ENCODE measurements at places on chromosomes 12 and 14.

DNA sequence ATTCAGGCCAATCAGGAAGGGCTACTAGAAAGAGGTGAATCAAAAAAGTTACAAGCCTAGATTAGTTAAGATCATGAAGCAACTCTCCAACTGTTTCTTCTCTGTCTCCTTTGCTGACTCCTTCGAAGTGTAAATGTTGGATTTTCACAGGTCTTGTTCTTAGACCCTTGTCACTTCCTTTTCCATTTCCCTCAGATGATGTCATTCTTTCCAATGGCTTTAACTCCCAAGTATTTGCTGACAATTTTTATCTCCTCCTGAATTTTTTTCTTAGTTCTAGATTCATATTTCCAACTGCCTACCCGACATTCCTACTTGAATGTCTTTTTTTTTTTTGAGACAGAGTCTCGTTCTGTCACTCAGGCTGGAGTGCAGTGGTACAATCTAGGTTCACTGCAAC, 10.8 kb downstream of the GAS2L3 start:
- DNase-seq, result no peak

DNA sequence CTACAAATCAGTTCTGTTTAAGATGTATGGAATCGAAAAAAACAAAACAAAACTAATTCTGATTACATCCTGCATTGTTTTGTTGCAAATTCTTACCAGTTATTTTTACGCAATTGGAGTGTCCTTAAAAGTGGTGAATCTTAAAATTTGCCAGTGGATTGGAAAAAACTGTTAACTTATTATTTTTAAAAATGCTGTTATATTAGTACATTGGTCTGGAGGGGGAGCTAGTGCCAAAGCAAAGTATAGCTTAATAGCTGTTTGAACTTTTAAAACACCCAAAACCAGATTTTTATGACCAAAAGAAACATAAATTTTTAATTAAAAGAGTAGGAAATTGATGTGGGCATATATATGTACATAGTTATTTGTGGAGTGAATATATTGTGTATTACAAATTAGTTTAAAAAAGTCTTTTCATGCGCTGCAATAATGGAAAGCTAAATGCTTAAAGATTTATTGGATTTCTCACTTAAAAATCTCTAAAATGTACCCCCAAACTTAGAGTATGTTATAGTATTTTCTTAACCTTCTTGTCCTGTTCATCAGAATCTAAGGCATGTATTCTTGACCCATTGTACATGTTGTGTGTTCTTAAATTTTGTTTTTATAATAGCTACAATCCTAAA, 2.5 kb downstream of the FUT8 start:
- DNase-seq, result peak; percentile 40

- no peak for DNase-seq
Observed at GRCh38 chr12:24596768-24597388, 352.0 kb downstream of the BCAT1 start.

- DNase-seq, result no peak
Observed at GRCh38 chr14:75831952-75832351, 149.8 kb downstream of the TGFB3 start.

DNA sequence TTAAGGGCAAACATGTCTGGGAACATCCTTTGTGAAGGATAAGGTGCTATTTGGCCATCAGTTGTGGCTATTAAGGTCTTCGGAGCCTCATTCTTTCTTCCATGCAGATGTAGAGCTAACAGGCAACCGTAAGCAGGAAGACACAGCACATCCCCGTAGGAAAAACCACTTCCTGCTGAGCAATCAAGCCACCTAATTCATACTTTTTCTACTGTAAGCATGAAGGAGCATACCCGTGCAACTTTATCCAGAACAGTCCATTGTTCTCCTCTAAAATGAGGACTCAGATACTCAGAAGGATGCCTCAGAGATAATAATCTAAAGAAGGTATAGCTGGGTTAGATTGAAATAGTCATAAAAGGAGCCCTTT, 232.0 kb downstream of the PPM1H start:
- DNase-seq, result no peak

- no peak for DNase-seq
Observed at GRCh38 chr12:54561164-54561563, 11.8 kb downstream of the PDE1B start.

DNA sequence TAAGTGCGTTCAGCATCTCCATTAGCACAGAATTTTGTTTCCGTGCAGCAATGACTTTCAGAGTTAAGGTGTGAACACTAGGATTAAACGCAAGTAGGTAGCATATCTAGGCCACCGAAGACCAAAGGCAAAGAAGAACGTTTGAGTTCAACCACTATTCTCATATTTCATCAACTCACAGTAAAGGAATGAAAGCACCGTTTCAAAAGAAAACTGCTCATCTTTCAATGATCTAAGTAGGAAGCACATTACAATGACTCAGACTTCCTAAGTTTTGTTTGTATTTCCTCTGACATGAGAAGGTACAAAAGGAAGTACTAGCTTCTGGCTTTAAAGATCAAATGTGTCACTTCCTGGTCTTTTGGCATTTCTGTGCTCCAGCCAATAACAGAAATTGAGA, 57.6 kb downstream of the ACADS start:
- no peak for DNase-seq

Data from naive thymus-derived CD4-positive, alpha-beta T cell (primary cell).